CD4-positive, alpha-beta memory T cell (primary cell): ENCODE measurements at places on chromosomes 6 and 20. TPM values are rescaled to one million over a fixed set of nuclear protein-coding genes. Genes with fewer than 3 reads are reported as not detected.

The DSE gene
- 5.7 TPM for polyA plus RNA-seq

DNA sequence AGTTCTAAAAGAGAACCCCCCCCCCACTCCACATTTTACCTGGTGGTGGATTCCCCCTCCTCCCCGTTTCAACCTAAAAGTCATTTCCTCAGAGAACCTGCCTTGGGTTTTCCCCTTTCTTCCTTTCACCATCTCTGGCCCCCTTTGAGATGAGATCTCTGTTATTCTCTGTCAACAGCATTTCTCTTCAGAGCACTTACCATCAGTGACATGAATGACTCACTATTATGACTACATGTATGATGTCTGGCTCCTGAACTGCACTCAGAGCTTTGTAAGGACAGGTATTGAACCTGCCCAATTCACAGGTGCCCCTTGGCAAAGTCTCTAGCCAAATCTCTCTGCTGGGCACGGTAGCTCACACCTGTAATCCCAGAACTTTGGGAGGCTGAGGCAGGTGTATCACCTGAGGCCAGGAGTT, 61.4 kb upstream of the JARID2 start:
- no peak for DNase-seq

GRCh38 chr6:10409731-10410206, 5.1 kb downstream of the TFAP2A start:
- no peak for DNase-seq

The LGSN gene
- not detected for polyA plus RNA-seq
